GOT3 (cell line): ENCODE measurements at places on chromosomes 1 and 21.

DNA sequence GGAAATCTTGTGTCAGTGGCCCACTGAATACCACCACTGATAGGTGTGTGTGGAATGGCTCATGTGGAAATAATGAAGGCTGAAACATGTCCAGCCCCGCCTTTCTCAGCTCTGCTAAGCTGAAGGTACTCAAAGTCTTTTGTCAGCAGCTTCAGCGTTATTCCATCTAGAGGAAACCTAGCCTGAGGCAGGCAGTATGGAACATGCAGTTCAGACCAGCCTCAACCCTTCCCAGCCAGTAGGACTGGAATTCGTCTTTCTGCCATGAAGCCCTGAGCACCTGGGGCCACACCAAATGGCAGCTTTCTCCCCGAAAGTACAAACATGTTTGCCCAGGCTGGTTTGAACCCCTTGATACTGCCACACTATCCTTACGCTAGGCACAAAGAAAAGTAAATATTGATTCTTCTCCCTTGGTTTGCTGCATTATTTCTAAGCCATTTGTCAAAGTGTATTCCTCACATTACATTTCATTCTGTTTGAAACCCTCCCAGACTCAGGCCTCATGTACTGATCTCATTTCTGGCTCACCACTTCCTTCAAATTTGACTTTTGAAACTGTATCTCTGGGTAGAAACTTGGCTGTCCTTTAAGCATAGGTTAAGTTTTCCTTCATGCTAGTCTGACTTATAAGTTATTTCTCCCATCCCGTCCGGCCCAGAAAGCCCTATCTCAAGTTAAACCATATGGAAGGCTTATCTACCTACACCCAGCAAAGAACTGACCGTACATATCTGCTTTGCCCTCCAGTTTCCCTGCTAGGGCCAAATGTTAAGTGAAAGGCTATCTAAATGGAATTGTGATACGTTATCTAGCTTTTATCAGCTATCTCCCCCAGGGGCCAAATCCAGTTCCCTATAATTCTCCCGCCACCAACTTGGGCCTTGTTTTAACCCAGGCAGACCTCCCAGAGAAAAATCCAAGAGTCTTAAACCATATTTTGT is 45.7 kb upstream of the HOOK1 start:
- no peak for DNase-seq

DNA sequence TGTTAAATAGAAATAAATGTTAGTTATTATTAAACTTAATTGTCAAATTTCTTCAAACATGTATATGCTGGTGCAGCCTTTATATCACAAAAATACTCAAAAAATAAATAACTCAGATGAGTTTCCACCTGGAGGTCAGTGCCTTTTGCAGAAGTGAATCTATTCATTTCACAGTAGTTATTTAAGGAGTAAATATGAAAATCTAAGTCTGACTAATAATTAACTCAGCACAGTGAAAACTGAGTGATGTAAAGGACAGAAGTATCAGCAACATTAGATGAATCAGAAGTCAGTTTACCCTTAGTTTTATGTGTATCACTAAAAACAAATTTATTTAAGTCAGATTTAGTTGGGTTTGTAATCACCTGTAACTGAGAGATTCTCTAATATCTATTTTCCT is 2135.4 kb downstream of the MRPL39 start:
- DNase-seq: no peak

- DNase-seq: no peak
Measured at GRCh38 chr1:39531526-39531925, 40.1 kb downstream of the BMP8A start.

- no peak for DNase-seq
Measured at GRCh38 chr1:111707906-111708305, 31.3 kb downstream of the INKA2 start.

DNA sequence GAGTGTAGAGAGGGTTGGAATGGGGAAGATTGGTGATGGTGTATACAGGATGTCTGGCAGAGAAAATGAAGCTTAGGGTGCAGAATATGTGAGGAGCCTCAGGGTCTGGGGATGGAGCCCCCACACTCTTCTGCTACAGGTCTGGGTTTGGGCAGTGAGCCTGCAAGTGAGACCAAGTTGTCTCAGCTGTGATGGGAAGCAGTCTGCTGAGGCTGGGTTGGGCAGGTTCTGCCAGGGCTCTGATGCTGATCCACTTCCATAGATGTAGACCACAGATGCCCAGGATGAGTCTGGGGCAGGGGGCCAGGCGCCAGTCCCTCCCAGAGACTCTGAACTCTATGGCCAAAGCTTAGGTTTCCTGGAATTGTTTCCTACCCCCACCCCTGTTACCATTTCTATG is 516.9 kb downstream of the PTPRU start:
- no peak for DNase-seq

- no peak for DNase-seq
Measured at GRCh38 chr1:172547071-172547470, 14.1 kb downstream of the SUCO start.

GRCh38 chr21:38840456-38841300 is 34.9 kb downstream of the ETS2 start:
- no peak for DNase-seq

GRCh38 chr1:156281281-156281680 is 1.3 kb downstream of the SMG5 start:
- DNase-seq: no peak

DNA sequence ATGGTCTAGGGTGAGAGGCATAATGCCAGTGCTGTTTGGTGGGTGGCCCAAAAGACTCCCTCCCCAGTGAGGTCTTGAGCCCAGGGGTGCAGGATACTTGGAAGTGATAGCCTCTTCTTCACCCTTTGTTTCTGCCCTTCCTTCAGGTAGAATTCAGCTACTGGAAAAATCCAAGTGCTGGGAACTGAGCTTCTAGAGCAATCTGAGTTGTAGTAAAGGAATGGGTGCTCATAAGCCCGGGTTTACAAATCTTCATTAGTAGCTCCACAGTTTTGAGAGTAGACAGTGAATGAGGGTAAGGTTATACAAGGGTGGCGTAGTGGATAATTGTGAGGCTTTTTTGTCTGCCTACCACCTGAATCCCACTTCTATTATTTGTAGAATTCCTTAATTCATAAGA is 29.2 kb upstream of the CD84 start:
- no peak for DNase-seq

GRCh38 chr21:23475281-23476219 is 2131.7 kb downstream of the MRPL39 start:
- no peak for DNase-seq

GRCh38 chr21:26888931-26889330 is 43.7 kb upstream of the ADAMTS1 start:
- no peak for DNase-seq

GRCh38 chr1:239053279-239053678 is 333.1 kb upstream of the CHRM3 start:
- DNase-seq: no peak

GRCh38 chr1:10651389-10651766 is 145.1 kb downstream of the CASZ1 start:
- DNase-seq: no peak

GRCh38 chr1:53890522-53890941 is 935 bp upstream of the YIPF1 start:
- no peak for DNase-seq

DNA sequence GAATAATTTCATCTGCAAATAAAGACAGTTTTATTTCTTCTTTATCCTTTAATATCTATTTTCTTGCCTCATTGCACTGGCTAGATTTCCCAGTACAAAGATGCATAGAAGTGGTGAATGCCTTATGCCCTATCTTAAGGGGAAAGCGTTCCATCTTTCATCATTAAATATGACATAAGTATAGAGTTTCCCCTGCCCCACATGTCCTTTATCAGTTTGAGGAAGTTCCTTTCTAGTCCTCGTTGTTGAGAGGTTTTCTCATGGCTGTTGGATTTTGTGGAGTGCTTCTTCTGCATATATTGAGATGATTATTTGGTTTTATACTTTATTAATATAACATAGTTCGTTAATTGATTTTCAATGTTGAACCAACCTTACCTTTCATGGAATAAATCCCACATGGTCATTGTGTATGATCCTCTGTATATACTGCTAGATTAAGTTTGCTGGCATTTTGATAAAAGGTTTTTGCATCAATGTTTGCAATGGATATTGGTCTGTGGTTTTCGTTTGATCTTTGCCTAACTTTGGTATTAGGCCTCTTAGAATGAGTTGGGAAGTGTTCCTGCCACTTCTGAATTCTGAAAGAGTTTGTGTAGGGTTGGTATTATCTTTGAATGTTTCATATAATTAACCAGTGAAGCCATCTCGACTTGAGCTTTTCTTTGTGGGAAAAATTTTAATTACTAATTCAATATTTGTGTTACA is 15.6 kb downstream of the PRKACB start:
- DNase-seq: no peak

DNA sequence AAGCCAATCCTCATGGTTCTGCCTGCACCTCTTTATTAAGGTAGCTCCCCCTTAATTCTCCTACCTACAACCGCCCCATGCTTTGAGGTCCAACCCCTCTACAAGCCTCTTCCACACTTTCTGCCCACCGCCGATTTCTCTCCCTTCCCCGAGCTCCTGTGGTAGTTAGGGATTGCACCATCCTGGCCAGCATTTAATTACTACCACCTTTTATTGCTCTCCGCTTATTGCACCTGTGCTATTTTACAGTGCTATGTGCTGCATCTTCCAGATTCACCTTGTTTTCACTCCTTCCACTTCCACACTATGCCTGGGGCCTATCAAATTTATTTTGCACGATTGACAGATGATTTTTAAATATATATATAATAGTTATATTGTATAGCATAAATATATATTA is 29.3 kb upstream of the DNAJC11 start:
- no peak for DNase-seq

DNA sequence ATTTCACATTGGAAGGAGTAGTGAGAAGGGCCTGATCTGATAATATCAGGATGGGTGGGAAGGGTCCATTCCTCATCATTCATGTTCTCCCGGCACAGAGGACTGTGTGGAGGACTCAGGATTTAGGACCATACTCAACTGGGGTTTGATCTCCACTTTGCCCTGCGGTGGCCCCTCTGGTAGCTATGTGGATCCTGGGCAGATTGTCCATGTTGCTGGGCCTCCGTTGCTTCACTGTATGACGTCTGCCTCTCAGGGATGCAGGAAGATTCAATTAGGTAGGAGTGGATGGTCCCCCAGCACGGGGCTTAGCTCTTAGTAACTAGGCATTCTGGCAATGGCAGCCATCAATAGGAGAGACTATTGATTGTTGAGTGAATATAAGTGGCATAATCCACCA is 2.3 kb downstream of the ETS2 start:
- no peak for DNase-seq

- DNase-seq: no peak
Measured at GRCh38 chr1:167698313-167698712, 23.5 kb upstream of the MPZL1 start.

DNA sequence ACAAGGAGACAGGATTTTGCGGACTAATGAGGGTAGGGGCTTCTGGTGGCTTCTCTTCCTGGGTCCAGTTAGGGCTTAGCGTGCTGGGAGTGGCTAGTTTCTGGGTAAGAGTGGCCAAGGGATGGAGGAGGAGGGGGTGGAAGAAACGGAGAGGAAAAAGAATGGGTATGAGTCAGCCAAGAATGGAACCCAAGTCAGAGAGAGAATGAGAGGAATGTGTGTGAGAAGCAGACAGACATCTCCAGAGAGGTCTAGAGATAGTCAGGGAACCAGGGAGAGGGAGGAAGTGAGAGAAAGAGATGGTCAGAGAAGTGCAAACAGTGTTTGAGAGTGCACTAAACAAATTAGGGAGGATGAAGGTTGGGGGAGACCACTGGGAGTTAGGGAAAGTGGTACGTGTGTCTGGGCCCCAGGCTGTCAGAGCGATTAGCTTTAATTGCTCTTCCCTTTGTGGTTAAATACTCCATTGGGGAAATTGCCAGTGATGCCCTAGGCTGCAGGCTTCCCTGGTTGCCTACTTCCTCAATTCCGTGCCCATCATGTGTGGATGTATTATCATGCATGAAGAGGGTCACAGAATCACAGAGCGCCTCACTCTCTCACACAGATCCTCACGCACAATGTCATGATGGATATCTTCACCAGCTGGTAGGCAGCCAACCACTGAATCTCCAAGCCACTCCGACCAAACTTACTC is 1.4 kb downstream of the PEA15 start:
- no peak for DNase-seq

DNA sequence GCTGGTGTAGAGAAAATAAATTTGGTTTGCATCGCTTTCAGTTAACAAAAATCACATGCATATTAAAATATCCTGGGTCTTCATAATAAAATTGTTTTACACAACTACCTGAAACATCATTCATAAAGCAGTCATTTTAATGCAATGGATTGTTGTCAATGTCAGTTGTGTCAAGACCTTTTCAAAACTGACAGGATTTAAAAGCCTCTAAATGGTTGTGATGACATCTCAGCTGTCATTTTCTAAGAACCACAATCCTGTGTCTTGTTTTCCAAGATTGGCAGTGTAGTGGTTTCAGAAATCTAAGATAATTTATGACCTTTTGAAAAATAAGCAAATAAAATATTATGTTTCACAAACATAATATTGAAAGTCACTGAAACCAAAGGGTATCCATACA is 42.0 kb downstream of the RGS21 start:
- no peak for DNase-seq

DNA sequence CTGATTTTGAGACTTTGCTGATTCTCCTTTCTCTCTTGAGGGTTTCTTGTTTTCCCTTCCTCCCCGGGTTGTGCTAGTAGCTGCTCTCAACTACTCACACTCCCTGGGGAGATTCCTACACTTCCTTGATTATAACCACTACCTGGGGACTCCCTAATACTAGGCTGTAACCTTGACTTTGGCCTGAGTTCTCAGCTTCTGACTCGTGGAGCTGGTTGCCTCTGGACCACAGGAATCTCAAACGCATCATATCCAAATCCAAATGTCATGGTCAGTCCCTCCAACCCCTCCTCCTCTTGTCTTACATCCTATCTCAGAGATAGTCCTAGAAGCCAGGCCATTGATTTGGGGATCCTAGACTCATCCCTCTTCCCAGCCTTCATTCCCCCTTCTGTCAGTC is 12.0 kb downstream of the MOV10 start:
- DNase-seq: no peak

DNA sequence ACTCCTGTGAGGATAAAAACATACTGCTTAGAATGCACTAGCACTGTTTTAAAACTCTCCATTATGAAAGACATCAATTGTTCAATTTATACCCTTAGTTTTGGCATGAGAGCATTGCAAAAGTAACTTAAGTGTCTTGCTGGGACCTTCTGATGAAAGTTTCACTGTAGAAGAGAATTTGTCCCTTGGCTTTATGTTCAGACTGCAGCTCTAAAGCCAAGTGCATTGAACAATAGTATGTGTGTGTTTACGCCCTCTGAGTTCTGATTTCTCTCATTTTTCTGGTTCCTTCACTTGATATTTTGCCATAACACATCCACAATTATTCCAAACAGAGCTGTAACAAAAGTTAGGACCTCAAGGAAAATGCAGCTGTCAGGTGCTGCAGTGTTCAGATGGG is 474.6 kb downstream of the DISC1 start:
- DNase-seq: no peak

- DNase-seq: no peak
Measured at GRCh38 chr1:196651637-196652215, at the start of gene CFH. TSS of gene CFH (plus strand) at chr1:196652043. CDS start at chr1:196652118, 75 bp downstream.

DNA sequence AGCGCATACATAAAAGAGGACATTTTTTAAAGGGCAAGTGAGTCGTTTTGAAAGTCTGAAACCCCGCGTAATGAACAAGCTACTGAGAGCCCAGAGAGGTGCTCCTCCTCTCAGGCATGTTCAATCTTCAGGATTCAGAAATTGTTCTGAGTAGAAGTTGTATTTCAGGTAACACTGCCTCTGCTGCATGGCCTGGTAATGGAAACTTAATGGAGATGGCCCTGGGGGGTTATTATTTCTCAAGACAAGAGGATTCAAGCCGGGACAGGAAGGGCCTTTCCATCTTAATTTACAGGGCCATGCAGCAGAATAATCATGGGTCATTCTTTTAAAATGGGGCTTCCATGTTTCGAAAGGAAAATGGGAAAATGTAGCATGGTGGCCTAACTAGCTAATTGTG is 42.1 kb upstream of the MARK1 start:
- DNase-seq: no peak
